Endothelial cell of umbilical vein (primary cell): ENCODE measurements at places on chromosomes 1 and 21.

DNA sequence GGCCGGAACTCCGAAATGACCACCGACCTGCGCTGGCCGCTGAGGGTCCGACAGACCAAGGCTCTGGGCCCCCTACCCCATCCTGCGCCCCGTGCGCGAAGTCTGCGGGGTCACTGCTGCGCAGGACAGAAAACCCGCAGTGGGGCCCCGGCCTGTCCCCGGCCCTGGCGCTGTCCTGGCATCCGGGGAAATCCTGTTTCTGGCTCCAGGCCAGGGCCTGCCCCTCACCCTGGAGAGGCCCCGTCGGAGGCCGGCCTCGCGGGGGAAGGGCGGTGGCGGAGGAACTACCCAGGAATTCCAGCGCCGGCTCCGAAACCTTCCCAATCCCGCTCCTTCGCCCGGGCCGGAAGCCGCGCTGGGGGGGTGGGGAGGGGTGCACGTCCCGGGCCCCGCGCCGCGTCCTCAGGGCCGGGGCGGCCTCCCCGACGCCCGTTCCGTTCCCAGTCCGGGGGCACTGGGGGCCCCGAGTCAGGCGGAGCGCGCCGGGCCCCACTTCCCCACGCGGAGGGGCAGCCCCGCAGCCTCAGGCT is 77.0 kb downstream of the MORN1 start:
- DNase-seq = no peak

DNA sequence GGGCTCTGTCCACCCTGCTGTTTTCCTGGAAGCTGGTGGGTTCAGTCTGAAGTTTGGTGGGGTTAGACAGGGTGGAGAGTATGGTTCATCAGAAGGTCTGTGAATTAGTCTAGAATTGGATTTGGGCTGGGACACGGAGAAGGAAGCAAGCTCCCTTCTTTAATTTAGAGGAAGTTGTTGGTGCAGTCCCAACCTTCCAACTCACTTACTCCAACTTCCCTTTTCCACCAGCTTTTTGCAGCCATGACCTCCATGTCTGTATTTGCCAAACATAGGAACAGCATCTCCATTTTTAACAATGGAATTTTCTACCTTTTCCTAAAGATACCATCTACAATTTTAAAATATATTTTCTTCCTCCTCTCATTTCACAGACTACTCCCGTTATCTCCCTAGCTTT is 28.5 kb upstream of the PRELP start:
- no peak for DNase-seq

DNA sequence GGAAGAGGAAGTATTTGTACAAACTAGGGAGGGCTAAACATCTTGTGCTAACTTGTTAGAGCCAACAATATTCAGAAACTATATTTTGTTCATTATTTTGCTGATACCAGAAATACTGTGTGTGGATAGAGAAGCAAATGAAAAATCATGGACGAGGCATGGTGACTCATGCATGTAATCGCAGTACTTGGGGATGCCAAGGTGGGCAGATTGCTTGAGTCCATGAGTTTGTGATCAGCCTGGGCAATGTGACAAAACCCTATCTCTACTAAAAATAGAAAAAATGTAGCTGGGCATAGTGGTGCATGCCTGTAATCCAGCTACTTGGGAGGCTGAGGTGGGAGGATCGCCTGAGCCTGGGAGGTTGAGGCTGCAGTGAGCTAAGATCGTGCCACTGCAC is 13.4 kb downstream of the LRRC41 start:
- no peak for DNase-seq

GRCh38 chr21:46005081-46005480 is 23.5 kb downstream of the COL6A1 start:
- DNase-seq = no peak

- no peak for DNase-seq
Observed at GRCh38 chr1:36834586-36834985, 199.7 kb downstream of the GRIK3 start.

- DNase-seq = no peak
Observed at GRCh38 chr1:26066160-26066559, 1.3 kb downstream of the TRIM63 start.

GRCh38 chr1:160779626-160780397 is 16.2 kb upstream of the LY9 start:
- DNase-seq = no peak

DNA sequence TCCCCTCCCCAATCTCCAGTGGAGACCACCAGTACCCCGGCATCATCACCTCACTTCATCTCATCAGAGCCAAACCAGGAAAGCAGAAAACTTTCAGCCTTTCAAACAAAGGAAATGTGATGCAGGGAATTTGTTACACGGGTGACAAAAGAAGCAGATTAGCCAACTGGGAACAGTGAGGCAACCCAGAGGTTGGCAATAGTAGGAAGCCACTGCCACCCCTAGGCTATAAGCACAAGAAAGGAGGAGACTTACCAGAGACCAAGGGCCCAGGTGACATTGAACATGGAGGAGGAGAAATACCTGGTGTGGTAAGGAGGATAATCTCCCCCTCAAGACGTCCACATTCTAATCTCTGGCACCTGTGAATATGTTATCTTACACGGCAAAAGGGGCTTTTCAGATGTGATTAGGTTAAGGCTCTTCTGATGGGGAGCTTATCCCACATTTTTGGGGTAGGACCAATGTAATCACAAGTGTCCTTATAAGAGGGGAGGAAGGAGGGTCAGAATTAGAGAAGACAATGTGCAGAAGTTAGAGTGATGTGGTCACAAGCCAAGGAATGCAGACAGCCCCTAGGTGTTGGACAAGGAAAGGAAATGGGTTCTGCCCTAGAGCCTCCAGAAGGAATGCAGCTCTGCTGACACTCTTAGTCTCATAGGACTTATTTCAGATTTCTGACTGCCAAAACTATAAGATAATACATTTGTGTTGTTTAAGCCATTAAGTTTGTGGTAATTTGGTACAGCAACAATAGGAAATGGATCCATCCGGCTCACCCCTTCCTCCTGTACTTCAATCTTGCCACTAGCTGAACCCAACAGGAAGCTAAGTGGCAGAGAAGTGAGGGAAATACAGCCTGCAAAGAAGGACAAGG is 83.6 kb upstream of the VAV3 start:
- DNase-seq = no peak

GRCh38 chr21:25409978-25410377 is 197.3 kb downstream of the MRPL39 start:
- no peak for DNase-seq

GRCh38 chr1:1594602-1595260 is 5.2 kb downstream of the FNDC10 start:
- DNase-seq = no peak

DNA sequence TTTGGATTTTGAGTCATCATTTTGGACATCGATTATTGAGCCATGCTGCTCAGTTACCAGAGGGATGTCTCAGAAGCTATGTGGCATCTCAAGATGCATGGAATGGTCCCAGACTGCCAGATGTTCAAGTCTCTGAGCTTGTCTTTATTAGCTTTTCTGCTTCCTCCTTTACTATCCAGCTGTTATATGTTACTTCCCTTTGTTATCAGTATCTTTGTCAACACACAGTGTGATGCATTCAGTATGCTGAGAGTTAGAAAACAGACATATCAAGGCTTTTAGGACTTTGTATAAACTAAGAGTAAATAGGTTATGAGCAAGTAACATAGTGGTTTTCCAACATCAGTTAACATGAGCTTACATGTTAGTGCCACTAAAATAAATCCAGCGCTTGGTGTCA is 474.5 kb downstream of the DSCAM start:
- no peak for DNase-seq

DNA sequence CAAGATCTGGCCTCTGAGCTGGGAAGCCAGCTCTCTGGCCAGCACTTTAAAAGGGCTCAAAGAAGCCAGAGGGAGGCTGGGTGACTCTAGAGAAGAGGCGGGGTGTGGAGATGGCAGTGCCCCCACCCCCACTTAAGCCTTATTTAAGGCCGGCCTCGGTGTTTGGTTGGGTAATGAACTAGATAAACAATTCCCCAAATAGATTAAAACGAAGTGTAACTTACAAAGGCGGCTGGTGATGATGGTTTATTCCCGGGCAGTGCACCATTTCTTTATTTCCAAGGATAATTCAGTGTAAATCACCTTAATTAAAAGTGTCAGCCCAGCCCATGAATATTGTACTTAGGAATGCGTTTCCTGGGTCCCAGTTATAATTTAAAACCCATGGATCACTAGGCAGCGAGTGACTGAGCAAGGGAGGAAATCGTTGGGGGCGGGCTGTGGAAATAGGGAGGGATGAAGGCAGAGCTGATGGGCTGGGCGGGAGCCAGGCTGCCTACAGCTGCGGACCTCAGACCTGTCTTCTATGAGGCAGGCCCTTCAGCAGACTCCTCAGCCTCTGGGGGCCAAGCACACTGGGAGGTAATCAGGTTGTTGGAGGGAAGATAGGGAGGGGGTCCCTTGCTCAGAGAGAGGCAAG is 54.9 kb downstream of the TMEM53 start:
- no peak for DNase-seq

- no peak for DNase-seq
Observed at GRCh38 chr1:196306421-196306820, 301.8 kb downstream of the KCNT2 start.

DNA sequence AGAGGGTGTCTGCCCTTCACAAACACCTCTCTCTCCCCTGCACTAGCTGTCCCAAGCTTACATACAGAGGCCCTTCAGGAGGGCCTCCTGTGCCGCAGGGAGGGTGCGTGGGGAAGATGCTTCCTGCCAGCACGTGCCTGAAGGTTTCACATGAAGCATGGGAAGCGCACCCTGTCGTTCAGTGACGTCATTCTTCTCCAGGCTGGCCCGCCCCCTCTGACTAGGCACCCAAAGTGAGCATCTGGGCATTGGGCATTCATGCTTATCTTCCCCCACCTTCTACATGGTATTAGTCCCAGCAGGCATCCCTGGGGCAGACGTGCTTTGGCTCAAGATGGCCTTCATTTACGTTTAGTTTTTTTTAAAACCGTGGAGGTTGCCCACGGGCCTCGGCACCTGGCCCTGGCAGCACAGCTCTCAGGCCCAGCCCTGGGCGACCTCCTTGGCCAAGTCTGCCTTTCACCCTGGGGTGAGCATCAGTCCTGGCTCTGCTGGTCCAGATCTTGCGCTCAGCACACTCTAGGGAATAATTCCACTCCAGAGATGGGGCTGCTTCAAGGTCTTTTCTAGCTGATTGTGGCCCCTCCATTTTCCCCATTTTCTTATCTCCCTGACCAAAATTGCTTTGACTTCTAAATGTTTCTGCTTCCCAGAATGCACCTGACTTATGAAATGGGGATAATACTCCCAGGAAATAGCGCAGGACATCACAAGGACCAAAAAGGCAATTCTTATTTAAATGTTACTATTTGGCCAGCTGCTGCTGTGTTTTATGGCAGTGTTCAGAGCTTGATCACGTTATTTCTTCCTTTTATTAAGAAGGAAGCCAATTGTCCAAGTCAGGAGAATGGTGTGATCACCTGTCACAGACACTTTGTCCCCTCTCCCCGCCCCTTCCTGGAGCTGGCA is 6.1 kb downstream of the NPPA start:
- no peak for DNase-seq

- DNase-seq = no peak
Observed at GRCh38 chr1:184162281-184162680, 110.8 kb downstream of the TSEN15 start.
